ENCODE measurements at places on chromosomes 2 and 18.

DNA sequence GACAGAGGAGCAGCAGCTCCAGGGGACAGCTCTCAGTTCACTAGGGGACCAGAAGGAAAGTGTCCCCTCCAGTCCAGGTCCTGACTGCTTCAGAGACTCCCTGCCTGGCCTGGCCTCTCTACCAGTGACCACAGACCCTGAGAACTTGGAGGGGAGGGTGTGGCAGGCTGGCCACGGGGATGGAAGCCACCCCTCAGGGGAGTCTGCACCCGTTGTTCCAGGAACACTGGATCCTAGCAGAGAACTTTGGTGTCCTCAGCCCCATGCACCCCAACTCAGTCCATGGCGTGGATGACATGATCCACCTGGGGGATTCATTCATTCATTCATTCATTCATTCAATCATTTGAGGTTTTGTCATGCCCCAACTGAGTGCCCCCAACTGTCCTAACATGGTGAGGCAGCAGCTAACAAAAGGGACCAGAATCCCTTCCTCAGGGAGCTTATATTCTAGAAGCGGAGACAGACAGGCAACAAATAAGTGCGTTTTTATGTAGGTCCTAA is 31.9 kb downstream of the MYO7B start:
- DNase-seq = no peak

- DNase-seq = no peak
Measured at GRCh38 chr2:49154140-49154539, at the start of gene FSHR. Gene FSHR, minus strand, starts transcription at chr2:49154515. Its CDS starts 98 bp downstream, at chr2:49154417.

GRCh38 chr2:68336192-68336591 is 16.4 kb upstream of the CNRIP1 start:
- no peak for DNase-seq

- DNase-seq = peak; percentile 11
Measured at GRCh38 chr2:24164416-24164973, 10.4 kb upstream of the FAM228A start.

DNA sequence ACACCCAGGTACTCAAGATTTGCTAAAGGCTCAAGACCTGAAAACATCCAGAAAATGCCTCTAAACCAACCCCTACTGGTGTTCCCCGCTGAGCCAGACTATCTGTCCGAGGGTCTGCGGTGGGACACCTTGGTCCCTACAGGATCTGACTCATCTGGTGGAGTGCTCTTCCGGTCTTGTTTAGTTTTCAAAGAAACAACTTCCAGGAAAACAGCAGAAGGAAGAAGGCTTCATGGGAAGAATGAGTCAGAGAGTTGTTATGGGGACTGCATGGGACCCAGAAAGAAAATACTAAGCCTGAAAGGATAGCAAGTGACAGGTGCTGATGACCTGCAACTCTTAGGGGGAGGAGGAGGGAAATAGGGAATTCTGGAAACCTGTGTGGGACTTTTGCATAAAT is 41.3 kb downstream of the ZFP36L2 start:
- no peak for DNase-seq

DNA sequence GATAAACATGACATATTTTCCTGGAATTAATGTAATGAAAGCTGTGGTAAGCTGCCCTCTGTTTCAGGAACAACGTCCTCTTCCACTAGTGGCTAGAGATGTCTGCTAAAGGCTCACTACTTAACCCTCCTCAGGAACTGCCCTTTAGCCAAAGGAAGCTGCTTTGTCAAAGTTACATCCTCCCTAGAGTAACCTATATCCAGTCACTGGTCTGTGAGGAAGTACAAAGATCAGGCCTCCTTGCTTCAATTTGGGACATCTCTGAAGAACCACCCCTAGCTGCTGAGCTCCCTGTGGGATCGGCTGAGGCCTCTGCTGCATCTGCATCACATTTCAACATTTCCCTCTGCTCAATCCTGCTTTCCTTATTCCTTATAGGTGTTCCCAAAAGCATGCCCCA is 107.8 kb downstream of the PRELID3A start:
- DNase-seq = no peak

GRCh38 chr18:50639711-50640110 is 79.8 kb downstream of the MAPK4 start:
- DNase-seq = no peak

All from NCI-H460 (cell line).